ENCODE measurements at places on chromosomes 4 and X. TPM values are rescaled to one million over a fixed set of nuclear protein-coding genes. Genes with fewer than 3 reads are reported as not detected.

- H3K27me3 ChIP-seq = peaks cover 10% of the 10 kb centered on the region
- H3K4me1 ChIP-seq = no peaks in the 10 kb centered on the region
- no peaks in the 10 kb centered on the region for H3K36me3 ChIP-seq
- DNase-seq = no peak
These were observed 9.1 kb downstream of the SLC7A3 start for GRCh38 chrX:70921709-70922352.

DNA sequence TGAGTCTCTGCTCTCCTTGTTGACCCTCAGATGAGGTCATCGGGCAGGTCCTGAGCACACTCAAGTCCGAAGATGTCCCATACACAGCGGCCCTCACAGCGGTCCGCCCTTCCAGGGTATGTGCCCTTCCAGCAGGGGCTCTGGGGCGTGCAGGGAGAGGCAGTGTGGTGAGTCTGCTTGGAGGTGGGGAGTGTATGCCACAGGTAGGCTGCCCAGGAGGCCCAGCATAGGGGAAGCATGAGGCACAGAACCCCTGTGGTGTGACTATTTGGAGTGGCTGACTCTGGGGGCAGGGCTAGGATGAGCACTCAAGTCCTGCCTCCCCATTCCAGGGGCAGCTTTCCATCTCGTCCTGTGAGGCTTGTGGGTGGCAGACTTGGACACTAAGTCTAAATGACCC is 3.3 kb upstream of the GDI1 start:
- peaks cover 31% of the 10 kb centered on the region for H3K36me3 ChIP-seq
- H3K27ac ChIP-seq = no peak overlapping the region

The CXorf49 gene
- total RNA-seq = not detected

- H3K4me1 ChIP-seq = no peaks in the 10 kb centered on the region
- no peak overlapping the region for H3K4me3 ChIP-seq
- H3K27me3 ChIP-seq = no peaks in the 10 kb centered on the region
- no peaks in the 10 kb centered on the region for H3K36me3 ChIP-seq
These were observed 928.9 kb downstream of the ARAP2 start for GRCh38 chr4:35315419-35315818.

DNA sequence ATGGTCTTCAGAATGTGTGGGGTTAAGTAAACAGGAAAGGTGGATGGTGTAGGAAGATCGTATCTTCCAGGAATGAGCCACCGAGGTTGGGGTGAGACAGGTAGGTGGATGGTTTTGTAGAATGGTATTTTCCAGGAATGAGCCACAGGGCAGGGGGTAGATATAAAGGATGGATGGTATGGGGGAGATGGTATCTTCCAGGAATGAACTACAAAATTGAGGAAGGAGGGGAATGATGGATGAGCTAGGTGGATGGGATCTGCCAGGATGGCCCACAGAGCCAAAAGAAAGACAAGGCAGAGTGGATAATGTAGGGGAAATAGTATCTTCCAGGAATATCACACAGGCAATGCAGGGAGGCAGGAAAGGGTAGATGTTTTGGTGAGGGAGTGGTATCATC is 60.0 kb downstream of the MAOA start:
- H3K4me1 ChIP-seq = no peaks in the 10 kb centered on the region
- no peak overlapping the region for H3K27ac ChIP-seq
- no peaks in the 10 kb centered on the region for H3K36me3 ChIP-seq

- H3K36me3 ChIP-seq = no peaks in the 10 kb centered on the region
- H3K27ac ChIP-seq = no peak within 1 kb of the TSS
- peaks cover 59% of the 10 kb centered on the region for H3K27me3 ChIP-seq
These were observed at the start of gene PROM1 for GRCh38 chr4:16083241-16084191. Gene PROM1 (minus strand): TSS chr4:16084023. CDS start chr4:16075906, 8,117 bp downstream.

DNA sequence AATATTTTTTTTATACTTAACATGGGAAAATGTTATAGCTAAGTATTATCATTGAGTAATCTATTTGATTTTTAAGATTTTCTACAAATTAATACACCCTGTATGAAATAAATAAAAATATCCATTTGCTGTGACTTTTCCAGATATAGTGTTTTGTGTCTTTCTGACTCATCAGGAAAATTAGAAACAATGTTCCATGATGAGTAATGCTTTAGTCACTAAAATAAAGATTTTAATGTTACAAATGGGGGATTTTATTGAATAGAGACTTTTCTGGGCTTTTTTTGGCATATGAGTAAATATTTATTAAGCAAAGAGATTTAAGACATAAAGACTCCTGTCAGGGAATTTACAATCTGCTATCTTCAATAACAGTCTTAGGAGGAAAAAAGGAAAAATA is 279.2 kb upstream of the NOCT start:
- no peaks in the 10 kb centered on the region for H3K36me3 ChIP-seq
- no peak overlapping the region for H3K27ac ChIP-seq
- no peak for DNase-seq
- H3K27me3 ChIP-seq = no peaks in the 10 kb centered on the region

DNA sequence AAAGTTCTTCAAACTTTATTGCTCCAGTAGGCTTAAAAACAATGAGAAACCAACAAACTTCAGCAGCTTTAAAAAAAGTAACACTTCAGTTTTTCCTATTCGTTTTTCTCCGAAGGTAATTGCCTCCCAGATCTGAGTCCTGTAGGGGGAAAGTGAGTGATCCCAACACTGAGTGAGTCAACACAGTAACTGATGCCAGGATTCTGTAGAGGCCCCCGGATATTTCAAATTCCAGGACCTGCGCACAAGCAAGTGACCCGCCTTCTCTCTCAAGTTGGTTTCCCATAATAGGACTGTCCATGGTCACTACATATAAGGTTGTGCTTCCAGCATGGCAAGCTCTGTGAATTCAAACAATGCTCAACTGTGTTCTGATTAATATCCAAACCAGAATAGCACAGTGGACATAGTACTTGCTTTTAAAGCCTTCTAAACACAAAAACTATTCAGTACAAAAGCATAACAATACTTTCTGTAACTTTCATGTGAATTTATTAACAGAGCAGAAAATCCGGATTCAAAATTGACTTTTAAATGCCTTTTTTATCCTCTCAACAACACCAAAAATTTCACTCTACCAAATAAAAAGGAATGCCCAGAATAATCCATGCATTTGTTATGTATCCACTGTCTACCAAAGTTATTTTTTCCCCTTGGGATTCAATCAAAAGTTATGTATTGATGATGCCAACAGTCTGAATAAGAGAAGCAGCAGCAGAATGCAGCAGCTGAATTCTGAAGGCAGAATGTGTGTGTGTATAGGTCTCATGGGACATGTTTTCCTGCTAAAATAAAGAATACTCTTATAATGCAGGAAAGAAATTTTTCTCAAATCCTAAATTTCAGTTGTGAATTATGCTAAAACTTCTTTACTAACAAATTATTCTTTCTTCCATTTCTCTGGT is at the start of gene DMD:
DMD (minus strand) TSS at position 194 of the 905 bp plus-strand sequence. CDS start 237 bp downstream, outside the sequence.
- no peak within 1 kb of the TSS for H3K4me3 ChIP-seq
- no peak for DNase-seq
- H3K27me3 ChIP-seq = no peaks in the 10 kb centered on the region

DNA sequence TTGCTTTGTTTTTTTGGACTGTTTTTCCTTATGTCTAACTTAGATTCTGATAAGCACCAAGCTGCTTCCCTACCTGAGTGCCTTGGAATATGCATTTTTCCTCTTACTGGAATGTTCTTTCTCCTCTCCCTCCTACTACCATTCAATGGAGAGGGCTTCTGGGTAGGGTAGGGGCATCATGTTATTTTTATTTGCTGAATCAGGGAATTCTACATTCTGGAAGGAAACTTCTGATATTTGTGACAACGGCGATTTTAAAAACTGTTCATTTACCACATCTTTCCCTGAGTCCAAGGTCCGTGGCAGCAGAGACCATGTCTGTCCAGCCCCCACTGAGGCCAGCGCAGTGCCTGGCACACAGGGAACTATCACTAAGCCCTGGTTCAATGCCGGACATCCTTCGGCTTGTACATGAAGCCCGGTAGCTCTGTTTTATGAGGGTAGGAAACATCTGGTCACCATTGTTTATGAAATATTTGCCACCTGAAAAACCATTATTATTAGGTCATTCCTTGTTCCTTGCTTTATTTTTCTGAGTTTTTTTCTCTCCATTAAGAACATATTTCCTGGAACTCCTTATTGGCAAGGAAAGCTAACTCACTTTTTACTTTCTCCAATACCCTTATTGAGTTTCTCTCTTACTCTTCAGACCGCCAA is 57.0 kb downstream of the PALLD start:
- no peak overlapping the region for H3K4me3 ChIP-seq
- DNase-seq = no peak
- H3K36me3 ChIP-seq = no peaks in the 10 kb centered on the region
- H3K27me3 ChIP-seq = peaks cover 15% of the 10 kb centered on the region
- no peak overlapping the region for H3K27ac ChIP-seq

DNA sequence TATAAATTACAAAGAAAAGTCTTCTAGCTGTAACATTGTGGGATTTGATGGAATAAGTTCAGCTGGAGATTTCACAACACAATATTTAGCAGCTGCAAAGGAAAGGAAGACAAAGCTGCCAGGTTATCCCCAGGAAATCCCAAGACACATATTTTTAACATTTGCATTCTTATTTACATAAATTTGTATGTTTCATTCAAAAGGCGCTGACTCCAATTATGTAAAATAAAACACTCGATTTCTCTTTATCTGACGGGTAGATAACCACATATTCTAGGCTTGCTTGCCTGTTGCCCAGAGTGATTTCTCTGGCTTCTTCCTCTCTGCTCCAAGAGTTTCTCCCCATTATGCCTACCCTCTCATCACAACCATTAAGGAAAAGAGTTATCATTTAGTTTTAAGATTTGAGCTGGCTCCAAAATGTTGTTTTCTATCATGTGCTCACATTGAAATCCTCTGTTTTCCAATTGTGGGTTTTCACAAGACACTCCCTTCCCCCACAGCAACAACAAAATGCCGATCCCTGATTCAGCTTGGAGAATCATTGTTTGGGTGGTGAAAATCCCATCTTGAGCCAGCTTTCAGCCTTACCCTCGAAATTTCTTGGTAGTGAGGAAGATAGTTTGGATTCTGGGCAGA is 128.2 kb upstream of the RASGEF1B start:
- no peak for DNase-seq
- H3K36me3 ChIP-seq = no peaks in the 10 kb centered on the region
- H3K4me1 ChIP-seq = peaks cover 19% of the 10 kb centered on the region
- no peaks in the 10 kb centered on the region for H3K27me3 ChIP-seq

The TLR10 gene
- 107 TPM for total RNA-seq

- H3K4me1 ChIP-seq = no peaks in the 10 kb centered on the region
- no peak overlapping the region for H3K4me3 ChIP-seq
- H3K27me3 ChIP-seq = no peaks in the 10 kb centered on the region
- H3K27ac ChIP-seq = no peak overlapping the region
- no peaks in the 10 kb centered on the region for H3K36me3 ChIP-seq
These were observed 528.6 kb downstream of the IL15 start for GRCh38 chr4:142164767-142165500.

DNA sequence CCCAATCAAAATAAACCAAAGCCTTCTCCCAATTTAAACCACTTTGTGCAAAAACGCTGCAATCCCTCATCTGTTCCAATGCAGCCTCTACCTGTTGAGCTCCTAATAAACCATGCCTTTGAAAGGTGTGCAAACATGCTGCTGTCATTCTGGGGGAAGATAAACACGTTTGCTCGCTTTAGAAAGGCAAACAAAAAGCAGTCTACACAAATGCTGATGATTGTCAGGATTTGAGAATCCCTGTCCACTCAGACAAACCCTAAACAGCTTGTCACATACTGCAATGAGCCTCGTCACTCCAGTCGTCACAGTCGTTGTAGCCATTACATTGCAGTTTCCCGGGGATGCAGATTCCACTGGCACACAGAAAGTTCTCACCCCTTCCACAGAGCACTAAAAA is 145.2 kb downstream of the CORIN start:
- peaks cover 9% of the 10 kb centered on the region for H3K27me3 ChIP-seq
- no peak overlapping the region for H3K27ac ChIP-seq
- no peaks in the 10 kb centered on the region for H3K36me3 ChIP-seq
- no peaks in the 10 kb centered on the region for H3K4me1 ChIP-seq
- H3K4me3 ChIP-seq = no peak overlapping the region

The PPARGC1A gene
- not detected for total RNA-seq

The ARFIP1 gene
- 16.8 TPM for total RNA-seq

- H3K27me3 ChIP-seq = no peaks in the 10 kb centered on the region
- H3K4me1 ChIP-seq = no peaks in the 10 kb centered on the region
- no peaks in the 10 kb centered on the region for H3K36me3 ChIP-seq
- DNase-seq = no peak
These were observed 296.2 kb downstream of the FRMPD4 start for GRCh38 chrX:12434493-12434892.

DNA sequence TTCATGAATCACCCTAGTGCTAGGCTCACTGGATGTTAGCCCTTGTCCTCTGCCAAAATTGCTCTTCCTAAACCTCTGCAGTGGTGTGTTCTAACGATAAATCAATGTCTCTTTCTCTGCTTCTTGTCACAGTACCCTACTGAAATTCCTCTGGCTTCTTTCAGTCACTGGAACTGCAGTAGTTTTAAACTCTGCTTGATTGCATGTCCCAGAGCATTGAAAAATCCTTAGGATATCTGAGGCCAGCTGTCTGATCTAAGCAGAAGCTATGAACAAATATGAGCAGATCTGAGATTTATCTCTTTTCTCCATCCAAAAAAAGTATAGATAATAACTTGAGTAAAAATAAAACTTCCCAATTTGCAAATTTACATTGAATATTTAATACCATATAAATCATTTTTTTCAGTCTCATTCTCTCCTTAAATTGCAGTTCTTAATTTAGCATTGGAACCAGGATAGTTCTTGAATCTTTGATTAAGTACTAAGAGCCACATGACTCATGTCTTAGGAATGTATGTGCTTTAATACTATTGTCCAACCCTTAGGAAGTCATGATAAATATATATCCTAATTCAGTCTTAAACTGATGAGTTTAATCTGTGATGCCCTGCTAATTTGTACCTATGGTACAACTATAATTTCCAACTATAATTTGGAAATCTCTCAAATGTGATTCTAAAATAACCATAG is 169.7 kb downstream of the PDHA2 start:
- no peaks in the 10 kb centered on the region for H3K36me3 ChIP-seq
- H3K4me1 ChIP-seq = no peaks in the 10 kb centered on the region
- no peak overlapping the region for H3K27ac ChIP-seq
- H3K27me3 ChIP-seq = no peaks in the 10 kb centered on the region
- H3K4me3 ChIP-seq = no peak overlapping the region
- no peak for DNase-seq

The MAGIX gene
- total RNA-seq = 1.5 TPM

DNA sequence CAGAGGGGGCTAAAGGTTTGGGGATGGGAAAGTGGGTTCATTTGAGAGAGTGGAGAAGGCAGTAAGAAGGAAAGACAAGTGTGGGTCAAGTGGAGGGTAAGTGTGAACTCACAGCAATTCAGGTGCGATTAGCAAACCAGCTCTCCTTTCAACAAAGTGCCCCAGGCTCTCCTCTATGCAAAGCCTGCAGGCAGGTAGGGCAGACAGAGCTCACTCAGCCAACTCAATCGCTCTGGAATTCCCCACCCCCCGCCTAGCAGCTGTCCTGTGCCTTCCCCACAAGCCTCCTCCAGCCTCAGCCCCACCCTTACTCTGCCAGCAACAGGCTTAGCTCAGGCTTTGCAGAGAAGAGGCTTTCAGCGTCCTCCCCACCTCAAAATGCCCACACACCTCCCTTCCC is 14.8 kb upstream of the MAMLD1 start:
- no peaks in the 10 kb centered on the region for H3K4me1 ChIP-seq
- H3K27ac ChIP-seq = no peak overlapping the region
- H3K27me3 ChIP-seq = peaks cover 5% of the 10 kb centered on the region
- H3K4me3 ChIP-seq = no peak overlapping the region
- DNase-seq = no peak
- H3K36me3 ChIP-seq = no peaks in the 10 kb centered on the region

The ADGRG2 gene
- total RNA-seq = not detected

GRCh38 chrX:123171781-123172180 is 12.3 kb upstream of the GRIA3 start:
- H3K36me3 ChIP-seq = no peaks in the 10 kb centered on the region
- no peaks in the 10 kb centered on the region for H3K27me3 ChIP-seq
- H3K4me3 ChIP-seq = no peak overlapping the region
- H3K4me1 ChIP-seq = no peaks in the 10 kb centered on the region
